ENCODE measurements at places on chromosomes 6 and 20. TPM values are rescaled to one million over a fixed set of nuclear protein-coding genes. Genes with fewer than 3 reads are reported as not detected.

Gene SNAI1
- total RNA-seq = 0.19 TPM

Gene DDAH2
- 7.4 TPM for total RNA-seq

DNA sequence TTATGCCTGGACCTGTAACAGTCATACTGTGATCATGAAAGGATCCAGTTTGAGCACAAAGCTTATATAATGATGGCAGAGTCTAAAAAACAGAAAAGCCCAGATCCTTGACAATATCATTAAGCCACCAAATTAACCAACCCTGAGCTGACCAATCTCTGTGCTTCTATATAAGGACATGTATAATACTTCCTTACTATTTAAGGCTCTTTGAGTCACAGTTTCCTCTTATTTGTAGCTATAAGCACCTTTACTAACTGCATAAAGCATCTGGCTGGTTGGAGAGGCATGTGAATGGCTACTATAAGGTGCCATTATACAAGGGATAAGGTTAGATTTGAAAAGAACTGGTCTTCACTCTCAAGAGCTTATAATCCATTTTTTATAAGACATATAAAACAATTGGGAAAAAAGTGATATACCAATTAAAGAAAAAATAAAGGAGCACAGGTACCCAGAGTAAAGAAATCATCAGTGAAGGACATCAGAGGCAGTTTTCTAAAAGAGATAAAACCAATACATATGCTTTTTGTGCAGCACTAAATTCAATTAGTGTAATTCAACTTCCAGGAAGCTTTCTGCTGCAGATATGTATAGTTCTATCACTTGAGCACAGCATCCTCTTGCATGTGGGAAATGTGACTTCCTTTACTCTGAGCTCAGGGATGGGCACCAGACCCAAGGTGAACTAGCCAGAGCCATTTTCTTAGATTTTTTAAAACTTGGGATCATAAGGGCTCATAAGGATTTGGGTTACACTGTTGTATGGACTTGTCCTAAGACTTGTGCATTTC lies 121.0 kb downstream of the BTBD9 start:
- H3K4me1 ChIP-seq = peaks cover 15% of the 10 kb centered on the region
- no peak overlapping the region for H3K27ac ChIP-seq
- DNase-seq = no peak
- H3K27me3 ChIP-seq = no peaks in the 10 kb centered on the region
- no peak overlapping the region for H3K4me3 ChIP-seq

DNA sequence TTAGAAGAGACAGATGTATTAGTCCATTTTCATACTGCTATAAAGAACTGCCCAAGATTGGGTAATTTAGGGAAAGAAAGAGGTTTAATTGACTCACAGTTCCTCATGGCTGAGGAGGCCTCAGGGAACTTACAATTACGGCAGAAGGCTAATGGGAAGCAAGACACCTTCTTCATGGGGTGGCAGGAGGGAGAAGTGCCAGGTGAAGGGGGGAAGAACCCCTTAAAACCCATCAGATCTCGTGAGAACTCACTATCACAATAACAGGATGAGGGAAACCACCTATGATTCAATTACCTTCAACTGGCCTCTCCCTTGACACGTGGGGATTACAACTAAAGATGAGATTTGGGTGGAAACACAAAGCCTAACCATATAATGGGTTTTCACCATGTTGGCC lies 28.9 kb upstream of the PNRC1 start:
- DNase-seq = no peak
- H3K4me1 ChIP-seq = no peaks in the 10 kb centered on the region
- H3K36me3 ChIP-seq = no peaks in the 10 kb centered on the region
- no peaks in the 10 kb centered on the region for H3K27me3 ChIP-seq
- H3K4me3 ChIP-seq = no peak overlapping the region

DNA sequence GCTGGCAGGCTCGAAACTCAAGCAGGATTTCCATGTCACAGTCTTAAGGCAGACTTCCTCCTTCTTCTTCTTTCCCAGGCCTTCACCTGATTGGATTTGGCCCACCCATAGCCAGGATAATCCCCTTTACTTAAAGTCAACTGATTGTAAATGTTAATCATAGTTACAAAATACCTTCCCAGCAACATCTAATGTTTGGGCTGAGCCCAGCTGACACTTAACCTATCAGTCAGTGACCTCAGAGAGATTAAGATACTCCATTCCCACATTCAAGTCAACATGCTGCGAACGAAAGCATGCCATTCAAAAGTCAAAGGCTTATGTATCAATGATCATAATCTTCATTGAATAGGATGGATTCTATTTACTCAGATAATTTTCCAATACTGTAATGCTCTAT lies 16.0 kb downstream of the MAP7 start:
- no peak for DNase-seq
- no peak overlapping the region for H3K27ac ChIP-seq
- H3K36me3 ChIP-seq = no peaks in the 10 kb centered on the region

DNA sequence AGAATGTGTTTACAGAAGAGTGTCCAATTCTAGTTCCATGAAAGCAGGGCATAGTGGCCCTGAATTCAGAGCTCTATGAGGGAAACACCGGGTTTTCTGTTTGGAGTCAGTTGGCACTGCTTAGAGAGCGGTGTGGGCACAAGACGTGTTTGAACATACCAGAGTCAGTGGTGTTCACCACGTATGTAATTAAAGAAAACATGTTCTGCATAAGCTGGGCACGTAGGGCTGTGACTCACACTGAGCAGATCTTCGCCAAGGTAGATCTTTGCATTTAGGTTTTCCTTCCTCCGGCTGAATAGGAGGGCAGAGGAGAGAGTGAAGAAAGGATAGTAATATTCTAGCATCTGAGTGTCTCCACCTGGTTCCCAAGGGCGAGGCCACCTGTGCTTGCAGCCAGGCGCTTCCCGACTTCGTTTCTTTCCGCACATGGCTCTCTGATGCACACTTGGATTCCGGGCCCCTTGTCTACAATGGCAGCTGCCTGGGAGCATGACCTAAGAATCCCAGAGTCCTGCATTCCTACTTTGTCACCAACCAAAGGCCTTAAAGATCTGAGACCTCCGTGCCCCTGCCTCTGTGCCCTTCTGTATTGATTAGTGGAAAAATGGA lies 136.2 kb downstream of the ERMARD start:
- DNase-seq = no peak
- no peaks in the 10 kb centered on the region for H3K4me1 ChIP-seq
- no peaks in the 10 kb centered on the region for H3K36me3 ChIP-seq
- H3K27ac ChIP-seq = no peak overlapping the region

DNA sequence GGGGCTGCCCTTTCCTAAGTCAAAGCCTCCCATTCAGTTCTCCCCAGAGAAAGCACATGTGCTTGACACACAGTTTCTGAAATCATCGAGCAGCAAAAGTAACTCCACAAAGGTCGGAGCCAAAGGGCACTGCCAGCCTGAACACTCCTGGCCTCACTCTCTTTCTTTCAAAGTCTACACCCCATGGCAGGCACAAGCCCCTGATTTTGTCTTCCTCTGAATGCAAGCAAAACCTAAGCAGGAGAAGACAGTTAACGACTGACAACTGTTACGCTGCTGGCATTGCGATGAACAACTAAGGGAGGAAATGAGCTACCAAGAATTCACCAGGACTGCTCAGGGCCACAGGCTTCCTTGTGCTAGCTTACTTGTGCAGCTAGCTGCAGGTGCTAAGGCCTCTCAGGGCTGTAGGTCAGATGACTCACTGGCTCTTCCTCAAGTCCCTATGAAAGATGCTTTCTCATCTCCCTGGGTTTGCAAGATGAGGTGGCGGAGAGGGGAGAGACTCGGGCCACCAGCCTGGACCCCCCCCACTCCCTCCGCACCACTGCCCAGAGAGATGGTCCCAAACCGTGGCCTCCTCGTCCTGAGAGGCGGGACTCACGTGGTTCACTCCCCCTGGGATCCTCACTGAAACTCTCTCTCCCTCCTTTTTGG lies 208.2 kb downstream of the DLL1 start:
- no peaks in the 10 kb centered on the region for H3K27me3 ChIP-seq
- no peak overlapping the region for H3K27ac ChIP-seq
- DNase-seq = no peak
- H3K4me1 ChIP-seq = no peaks in the 10 kb centered on the region
- H3K4me3 ChIP-seq = no peak overlapping the region
- H3K36me3 ChIP-seq = no peaks in the 10 kb centered on the region

DNA sequence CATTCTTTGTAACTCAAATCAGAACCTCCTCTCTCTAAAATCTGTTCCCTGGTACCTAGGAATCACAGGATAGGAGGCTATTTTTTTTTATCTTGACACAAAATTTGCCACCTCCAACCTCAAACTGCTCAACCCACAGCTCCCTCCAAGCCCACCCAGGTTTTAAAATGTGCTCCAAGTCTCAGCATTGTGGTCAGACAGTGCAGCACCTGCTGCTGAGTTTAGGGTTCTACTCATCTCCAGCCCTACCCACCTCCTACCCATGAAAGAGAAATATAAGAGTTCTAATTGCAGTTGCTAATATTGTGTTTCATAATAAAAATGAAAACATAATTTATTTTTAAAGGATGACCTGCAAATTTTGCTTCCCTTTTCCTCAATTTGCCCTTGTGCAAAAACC lies 496.5 kb downstream of the MAFB start:
- no peak overlapping the region for H3K4me3 ChIP-seq
- H3K27ac ChIP-seq = no peak overlapping the region
- no peak for DNase-seq

DNA sequence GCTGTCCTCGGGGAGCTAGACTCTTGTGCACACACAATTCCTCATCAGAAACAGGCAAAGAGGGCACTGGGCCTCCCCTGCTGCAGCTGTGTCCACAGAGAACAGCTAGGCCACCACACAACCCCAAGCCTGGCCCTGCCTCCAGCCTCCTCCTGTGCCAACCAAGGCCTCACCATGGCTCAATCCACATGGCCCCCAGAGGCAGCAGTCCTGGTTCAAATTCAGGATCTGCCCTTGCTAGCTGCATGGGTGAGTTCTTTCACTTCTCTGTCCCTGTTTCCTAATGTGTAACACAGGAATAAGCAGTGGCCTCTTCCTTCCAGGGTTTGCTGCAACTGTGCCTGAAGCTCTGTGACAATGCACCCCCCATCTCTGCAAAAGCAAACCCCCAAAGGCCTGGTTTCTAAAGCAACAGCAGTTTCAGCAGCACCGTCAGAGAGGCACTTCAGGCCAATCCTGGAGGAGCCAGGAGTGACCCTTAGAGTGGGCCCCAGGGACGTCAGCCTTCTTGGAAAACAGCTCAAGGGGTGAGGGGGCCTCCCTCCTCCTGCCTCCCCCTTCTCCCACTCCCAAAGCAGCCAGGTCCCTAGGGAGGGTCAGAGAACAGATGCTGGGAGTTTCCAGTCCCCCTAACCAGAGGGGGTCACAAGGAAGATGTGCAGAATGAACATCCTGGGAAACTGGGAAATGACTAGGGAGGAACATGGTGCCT lies 2.2 kb downstream of the ADISSP start:
- no peaks in the 10 kb centered on the region for H3K27me3 ChIP-seq
- H3K36me3 ChIP-seq = no peaks in the 10 kb centered on the region
- no peak overlapping the region for H3K4me3 ChIP-seq
- H3K27ac ChIP-seq = no peak overlapping the region
- no peak for DNase-seq

Gene PAK1IP1
- total RNA-seq = 7.2 TPM

Gene IYD
- not detected for total RNA-seq

Gene HBS1L
- 63.8 TPM for total RNA-seq

GRCh38 chr6:91780270-91780669 lies 1193.4 kb upstream of the MAP3K7 start:
- no peaks in the 10 kb centered on the region for H3K36me3 ChIP-seq
- no peaks in the 10 kb centered on the region for H3K27me3 ChIP-seq
- H3K4me1 ChIP-seq = no peaks in the 10 kb centered on the region
- H3K27ac ChIP-seq = no peak overlapping the region
- DNase-seq = no peak
- no peak overlapping the region for H3K4me3 ChIP-seq

DNA sequence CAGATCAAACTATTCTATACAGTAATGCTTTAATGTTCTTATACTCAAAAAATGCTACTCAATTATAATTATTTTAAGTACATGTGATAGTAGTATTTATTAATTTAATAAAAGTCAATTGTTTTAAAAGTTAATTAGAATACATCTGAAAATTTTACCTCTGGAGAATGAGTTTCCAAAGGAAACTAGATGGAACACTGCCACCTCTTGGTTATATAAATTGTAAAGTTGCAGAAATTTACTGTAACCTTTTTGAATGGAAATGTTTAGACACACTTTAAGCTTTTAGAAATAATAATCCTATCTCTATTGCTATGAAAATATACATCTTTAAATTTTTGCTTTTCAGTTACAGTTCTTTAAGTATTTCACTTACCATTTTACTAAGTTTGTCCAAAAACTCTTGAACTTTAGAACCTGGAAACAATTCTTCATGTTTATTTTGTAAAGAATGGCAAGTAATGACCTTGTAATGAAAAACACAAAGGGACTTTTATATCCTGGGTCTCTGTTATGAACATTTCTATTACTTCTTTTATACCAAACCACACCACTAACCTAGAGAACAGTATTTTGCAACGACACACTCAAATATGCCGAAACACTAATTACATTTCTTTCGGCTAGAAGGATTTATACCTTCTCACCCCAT lies 10.9 kb upstream of the BMP5 start:
- H3K36me3 ChIP-seq = no peaks in the 10 kb centered on the region
- H3K4me1 ChIP-seq = no peaks in the 10 kb centered on the region
- no peak overlapping the region for H3K27ac ChIP-seq

DNA sequence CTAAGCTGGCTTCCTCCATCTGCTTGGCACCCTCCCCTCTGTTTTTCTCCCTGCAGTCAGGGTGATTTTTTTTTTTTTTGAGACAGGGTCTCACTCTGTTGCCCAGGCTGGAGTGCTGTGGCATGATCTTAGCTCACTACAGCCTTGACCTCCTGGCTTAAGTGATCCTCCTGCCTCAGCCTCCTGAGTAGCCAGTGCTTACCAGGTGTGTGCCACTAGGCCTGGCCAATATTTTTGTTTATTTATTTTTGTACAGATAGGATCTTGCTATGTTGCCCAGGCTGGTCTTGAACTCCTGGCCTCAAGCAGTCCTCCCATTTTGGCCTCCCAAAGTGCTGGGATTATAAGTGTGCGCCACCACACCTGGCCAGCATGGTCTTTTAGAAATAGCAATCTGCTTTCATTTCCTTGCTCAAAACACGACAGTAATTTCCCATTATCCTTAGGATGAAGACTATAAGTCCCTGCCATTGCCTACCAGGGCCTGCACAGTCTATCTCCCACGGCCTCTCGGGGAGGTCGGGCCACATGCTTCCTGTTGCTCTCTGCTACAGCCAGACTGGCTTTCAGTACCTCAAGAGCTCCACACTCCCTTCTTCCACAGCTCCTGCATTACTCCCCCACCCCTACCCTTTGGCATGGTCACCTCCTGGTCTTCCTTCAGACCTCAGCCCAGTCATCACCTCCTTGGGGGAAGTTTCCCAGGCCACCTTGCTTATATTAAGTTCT lies 11.1 kb upstream of the CD164 start:
- no peaks in the 10 kb centered on the region for H3K27me3 ChIP-seq
- DNase-seq = no peak
- no peaks in the 10 kb centered on the region for H3K36me3 ChIP-seq
- no peak overlapping the region for H3K4me3 ChIP-seq
- no peak overlapping the region for H3K27ac ChIP-seq
- no peaks in the 10 kb centered on the region for H3K4me1 ChIP-seq

GRCh38 chr6:158835616-158836221 lies 16.6 kb upstream of the EZR start:
- no peak overlapping the region for H3K4me3 ChIP-seq
- no peaks in the 10 kb centered on the region for H3K36me3 ChIP-seq
- no peaks in the 10 kb centered on the region for H3K27me3 ChIP-seq
- no peak overlapping the region for H3K27ac ChIP-seq

Data from CD4-positive, alpha-beta memory T cell (primary cell).